ENCODE measurements at places on chromosomes 7 and 10.

- DNase-seq, result no peak
Measured at GRCh38 chr10:74754381-74754821, 72.0 kb upstream of the KAT6B start.

- DNase-seq, result no peak
Measured at GRCh38 chr10:78656417-78657162, 412.2 kb upstream of the ZMIZ1 start.

DNA sequence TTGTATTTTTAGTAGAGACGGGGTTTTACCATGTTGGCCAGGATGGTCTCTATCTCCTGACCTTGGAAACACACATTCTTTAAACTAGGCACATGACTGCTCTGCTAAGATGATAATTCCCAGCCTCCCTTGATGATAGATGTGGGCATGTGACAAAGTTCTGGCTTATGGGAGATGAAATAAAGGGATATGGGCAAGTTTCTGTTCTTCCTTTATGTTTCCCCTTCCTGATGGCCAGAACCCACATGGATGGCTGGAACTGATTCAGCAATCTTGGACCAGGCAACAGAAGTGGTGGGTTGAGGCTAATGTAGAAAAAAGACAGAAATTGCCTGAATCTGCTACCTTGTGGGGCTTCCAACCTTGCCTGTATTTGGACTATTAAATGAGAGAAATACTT is 60.7 kb upstream of the NRP1 start:
- DNase-seq, result no peak

DNA sequence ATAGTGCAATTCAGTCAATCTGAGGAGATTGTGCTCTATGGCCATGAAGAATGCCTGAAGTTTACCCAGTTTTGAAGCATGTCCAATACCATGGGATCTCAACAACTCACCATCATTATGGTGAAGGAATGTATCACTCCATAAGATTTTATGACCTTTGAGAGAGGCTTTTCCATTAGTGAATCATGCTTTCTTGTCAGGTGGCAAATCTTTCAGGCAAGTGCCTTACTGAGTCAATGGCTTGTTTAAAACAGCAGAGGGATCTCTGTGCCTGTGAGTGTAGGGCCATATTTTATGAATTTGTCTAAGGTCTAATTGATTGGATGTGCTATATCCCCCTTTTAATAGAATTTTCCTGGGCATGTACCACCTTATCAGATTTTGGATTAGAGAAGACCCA is 131.5 kb downstream of the CCDC7 start:
- no peak for DNase-seq

DNA sequence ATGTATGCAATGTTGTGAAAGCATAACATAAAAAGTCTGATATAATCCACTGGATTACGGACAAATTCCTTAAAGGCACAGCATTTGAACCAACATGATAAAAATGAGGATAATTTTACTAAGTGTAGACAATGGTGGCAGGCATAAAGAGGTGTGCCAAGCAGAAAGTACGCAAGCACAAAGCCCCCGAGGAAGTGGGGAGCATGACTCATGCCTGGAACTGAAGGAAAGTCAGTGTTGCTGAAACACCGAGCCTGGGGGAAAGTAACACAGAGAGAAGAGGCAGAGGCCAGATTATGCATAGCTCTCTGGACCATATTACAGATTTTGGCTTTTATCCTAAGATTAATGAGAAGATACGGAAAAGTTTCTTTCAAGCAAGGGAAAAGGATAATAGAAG is 490.0 kb upstream of the PHF14 start:
- DNase-seq, result peak; percentile 1

- no peak for DNase-seq
Measured at GRCh38 chr10:76675561-76675950, 962.1 kb downstream of the KCNMA1 start.

DNA sequence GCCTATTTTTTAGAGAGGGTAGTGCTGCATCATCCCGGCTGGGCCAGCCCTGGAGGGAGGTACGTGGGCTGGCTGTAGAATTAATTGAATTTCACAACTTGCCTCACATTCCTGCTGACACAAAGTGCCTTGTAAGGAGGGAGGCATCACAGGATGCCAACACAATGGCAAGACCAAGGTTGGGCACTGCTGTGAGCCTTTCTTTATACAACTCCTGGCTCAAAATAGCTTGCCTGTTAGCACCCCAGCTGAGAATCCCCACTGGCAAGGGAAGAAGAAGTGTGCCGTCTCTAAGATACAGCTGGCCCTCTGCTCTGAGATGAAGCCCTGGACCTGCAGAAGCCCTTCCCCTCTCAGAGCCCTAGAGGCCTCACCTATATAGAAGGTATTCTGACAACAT is 873.9 kb downstream of the GRID1 start:
- DNase-seq, result no peak

- DNase-seq, result no peak
Measured at GRCh38 chr10:69327463-69328379, 49.4 kb downstream of the HK1 start.

DNA sequence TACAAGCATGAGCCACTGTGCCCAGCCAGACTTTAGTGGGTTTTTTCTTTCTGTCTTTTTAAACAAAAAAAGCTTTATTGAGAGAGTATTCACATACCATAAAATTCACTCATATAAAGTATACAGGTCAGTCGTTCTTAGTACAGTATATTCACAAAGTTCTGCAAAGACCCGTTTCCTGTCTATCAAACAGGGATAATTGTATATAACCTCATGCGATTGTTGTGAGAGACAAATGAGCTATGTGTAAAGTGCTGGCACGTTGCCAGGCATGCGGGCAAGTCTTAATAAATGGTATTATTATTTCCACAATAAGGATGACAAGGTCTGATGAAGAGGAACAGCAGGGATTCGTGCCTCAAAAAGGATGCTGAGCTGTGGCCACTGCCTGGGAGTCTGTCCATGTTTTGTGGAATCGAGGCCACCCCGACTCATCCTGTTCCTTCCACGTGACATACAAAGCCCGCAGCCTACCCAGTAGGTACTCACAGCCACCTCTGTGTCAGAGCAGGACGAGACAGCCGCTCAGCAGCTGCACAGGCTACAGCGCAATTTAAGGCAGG is 51.6 kb downstream of the SMKR1 start:
- peak; percentile 21 for DNase-seq

- no peak for DNase-seq
Measured at GRCh38 chr10:50993771-50994251, 80.5 kb upstream of the PRKG1 start.

DNA sequence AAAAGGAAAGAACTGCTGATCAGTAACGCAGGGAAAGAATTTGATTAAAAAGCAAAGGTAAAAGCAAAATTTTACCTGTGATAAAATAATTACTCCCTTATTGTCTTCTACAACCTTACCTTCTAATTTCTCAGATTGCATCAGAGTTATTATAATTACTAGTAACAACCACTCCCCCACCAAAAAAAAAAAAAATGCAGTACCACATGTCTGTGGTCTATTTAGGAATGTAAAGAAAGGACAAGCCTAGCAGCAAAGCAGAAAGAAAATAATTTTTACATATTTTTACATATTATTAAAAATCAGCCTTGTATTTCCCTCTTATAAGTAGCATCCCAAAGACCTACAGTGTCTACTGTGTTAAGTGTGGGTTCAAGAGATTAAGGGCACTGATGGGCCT is 430.4 kb downstream of the TFEC start:
- no peak for DNase-seq

- DNase-seq, result no peak
Measured at GRCh38 chr10:70169649-70170364, 507 bp downstream of the SAR1A start.

DNA sequence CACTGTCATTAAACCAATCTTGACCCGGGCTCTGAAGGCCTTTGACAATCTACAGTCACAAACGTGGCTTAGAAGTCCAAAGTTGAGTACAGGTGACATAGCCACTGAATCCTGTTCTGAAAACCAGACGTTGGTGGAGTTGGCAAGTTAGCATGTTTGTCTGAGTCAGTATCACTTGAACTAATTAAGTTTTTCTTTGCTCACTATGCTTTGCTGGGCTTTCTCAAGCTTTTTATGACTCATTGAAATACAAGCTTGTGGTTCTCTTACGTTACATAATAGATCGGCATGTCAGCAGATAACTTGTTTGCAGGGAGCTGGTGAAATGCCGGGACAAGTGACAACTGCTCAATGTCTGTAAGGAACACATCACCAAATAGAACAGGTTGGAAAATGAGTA is 53.8 kb downstream of the ARL5B start:
- peak; percentile 74 for DNase-seq

DNA sequence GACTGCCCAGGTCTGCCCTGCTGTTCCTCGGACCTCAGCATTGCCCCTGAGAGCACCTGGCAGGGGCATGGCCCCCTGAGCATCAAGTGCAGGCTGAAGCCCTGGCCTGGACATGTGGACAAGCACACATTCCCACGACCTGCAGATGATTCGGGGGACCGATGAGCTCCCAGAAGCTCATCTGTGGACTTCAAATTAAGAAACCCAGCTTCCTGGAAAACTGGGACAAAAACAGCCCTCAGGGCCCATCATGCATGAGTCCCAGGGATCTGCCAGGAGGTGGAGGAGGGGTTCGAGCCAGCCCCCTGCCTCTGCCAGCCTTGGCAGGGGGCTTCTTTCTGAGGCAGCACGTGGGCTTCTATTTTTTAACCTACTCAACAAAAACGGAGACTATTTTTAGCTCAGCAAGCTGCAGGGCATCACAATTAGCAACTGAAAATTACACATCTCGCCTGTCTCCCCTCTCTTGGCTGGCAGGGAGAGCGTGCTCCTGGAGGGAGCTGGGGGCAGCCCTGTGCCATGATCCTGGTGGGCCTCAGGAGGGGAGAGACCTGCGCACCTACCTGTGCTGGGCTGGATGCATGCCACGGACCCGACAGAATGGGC is 51.8 kb downstream of the RASGEF1A start:
- no peak for DNase-seq

DNA sequence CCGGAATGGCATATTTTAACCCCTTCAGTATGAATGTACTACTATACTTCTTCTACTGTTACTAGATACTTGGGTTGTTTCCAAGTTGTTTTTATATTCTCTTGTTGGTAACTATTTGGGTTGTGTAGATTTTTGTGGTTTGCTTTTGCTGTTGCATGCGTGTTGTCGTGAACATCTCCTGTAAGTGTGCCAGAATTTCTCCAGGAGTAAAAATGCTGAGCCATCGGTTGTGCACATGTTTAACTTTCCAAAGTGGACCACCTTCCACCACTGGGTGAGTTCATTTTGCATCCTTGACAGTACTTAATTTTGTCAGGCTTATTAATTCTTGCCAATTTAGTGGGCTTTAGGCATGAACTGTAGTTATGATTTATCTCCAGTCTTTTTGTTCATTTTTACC is 47.9 kb downstream of the CSGALNACT2 start:
- no peak for DNase-seq

DNA sequence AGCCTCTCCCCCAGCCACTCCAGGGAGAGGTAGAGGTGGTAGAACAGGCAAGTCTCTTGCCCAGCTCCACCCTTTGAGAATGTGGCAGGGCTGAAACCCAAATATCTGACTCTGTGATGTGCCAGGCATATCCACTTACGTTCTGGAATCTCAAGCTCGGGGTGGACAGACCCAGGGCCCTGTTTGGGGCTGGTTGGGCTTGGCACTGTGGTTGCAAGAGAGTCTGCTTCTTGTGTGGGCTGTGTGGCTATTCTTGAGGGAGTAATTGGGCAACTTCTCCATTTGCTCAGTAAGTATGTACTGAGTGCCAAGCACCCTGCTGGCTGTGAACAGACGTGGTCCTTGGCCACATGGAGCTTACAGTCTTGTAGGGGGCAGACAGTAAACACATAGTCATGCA is 4.7 kb downstream of the UBTD1 start:
- DNase-seq, result no peak

DNA sequence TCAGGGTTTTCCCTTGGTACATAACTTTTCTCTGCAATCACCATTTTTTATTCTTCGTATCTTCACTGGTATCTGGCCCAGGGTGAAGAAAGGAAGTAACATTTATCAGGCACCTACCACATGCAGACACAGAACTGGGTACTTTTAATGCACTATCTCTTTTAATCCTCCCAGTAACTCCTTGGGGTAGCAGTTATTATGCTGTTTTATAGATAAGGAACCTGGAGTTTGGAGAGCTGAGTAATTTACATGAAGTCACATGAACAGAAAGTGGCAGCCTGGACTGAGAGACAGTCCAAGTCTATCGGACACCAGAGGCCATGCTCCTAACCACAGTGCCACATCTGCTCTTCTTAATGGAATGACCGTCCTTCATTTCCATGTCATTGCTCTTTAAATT is 117.1 kb upstream of the PODXL start:
- no peak for DNase-seq

- peak; percentile 86 for DNase-seq
Measured at GRCh38 chr10:132637477-132638129, 100.0 kb downstream of the INPP5A start.

DNA sequence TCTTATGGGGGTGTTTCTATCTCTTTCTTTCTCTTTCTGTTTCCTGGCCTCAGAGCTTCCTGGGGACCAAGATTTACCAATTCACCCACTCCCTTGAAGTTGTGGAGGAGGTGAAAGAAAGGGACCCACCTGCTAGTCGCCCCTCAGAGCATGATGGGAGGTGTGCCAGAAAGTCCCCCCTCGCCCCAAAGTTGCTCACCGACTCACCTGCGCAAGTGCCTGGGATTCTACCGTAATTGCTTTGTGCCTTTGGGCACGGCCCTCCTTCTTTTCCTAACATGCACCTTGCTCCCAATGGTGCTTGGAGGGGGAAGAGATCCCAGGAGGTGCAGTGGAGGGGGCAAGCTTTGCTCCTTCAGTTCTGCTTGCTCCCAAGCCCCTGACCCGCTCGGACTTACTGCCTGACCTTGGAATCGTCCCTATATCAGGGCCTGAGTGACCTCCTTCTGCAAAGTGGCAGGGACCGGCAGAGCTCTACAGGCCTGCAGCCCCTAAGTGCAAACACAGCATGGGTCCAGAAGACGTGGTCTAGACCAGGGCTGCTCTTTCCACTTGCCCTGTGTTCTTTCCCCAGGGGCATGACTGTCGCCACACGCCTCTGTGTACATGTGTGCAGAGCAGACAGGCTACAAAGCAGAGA is 12.2 kb downstream of the AQP1 start:
- DNase-seq, result no peak

DNA sequence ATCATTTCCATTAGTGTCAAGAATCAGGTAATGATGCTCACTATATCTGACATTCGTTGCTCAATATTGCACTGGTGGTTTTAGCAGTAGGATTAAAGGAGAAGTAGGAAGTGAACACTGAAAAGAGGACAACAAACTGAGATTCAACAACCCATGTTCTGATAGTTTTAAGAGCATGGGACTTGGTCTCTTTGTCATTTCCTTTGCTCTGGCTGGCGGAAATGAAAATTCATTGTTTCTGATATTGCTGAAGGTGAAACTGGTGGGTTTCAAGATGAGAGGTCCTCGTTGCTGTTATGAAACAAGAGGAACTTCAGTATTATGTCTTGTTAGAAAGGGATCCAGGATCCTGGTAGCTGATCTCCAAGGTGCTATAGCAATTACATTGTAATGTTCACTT is 129.0 kb downstream of the DNAH11 start:
- DNase-seq, result no peak

- DNase-seq, result no peak
Measured at GRCh38 chr10:10870523-10871241, 147.0 kb upstream of the CELF2 start.
